ENCODE measurements at places on chromosomes 2 and 18.

GRCh38 chr2:69776886-69777785, 35.2 kb downstream of the ANXA4 start:
- DNase-seq, result no peak

GRCh38 chr18:22641958-22642357, 224.2 kb upstream of the CTAGE1 start:
- DNase-seq, result no peak

- DNase-seq, result no peak
Measured at GRCh38 chr2:49933711-49934110, 779.4 kb upstream of the FSHR start.

GRCh38 chr2:205361272-205361671, 321.0 kb upstream of the NRP2 start:
- DNase-seq, result no peak

- peak; percentile 66 for DNase-seq
Measured at GRCh38 chr2:54274781-54275242, 18.8 kb upstream of the TSPYL6 start.

- DNase-seq, result no peak
Measured at GRCh38 chr2:149020432-149020851, 18.1 kb upstream of the LYPD6B start.

DNA sequence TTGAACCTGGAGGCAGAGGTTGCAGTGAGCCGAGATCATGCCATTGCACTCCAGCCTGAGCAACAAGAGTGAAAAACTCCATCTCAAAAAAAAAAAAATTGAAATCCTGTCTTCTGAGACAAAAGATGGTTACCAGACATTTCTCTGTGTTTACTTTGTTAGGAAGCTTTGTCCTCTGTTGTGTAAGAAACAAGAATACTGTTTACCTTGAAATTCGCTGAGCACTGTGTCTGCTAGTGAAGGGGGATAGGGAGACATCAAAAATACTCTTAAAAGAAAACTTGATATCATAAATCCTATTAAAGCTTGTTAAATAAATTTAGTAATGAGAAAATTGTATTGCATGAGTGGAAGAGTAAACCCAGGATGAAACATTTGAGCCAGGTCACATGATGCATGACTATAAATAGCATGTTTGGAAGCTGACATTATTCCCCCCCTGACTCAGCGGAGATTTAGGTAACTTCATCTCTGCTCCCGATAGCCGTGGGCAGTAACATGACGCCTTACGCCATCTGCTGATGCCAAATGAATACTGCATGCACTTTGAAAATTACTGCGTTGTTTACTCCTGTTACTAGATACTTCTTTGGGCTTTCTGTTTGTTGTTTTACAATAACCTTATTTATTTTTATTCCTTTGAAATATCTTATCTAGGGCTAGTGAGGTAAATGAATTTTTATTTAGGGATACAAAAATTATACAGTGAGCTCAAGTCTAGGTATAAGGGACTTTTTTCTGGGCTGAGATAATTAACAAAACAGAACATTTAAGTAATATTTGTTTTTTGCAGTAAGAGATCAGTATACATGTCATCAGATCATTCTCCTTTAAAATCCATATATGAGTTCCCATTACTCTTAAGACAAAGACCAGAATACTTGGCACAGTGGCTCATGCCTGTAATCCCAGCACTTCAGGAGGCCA, 134.9 kb downstream of the MAP3K20 start:
- DNase-seq, result peak; percentile 93

DNA sequence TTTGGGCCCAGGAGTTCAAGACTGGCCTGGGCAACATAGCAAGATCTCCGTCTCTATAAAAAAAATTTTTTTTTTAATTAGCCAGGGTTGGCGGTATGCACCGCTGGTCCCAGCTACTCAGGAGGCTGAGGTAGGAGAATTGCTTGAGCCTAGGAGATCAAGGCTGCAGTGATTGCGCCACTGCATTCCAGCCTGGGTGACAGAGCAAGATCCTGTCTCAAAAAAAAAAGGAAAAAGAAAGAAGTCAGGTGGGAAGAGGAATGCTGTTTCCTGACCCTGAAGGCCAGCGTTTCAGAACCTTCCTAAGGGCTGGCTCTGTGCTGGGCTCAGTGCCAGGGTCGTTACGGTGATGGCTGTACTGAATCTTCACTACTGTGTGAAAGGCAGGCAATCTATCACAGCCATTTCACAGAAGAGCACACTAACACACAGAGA, 35.0 kb upstream of the AGAP1 start:
- peak; percentile 40 for DNase-seq

DNA sequence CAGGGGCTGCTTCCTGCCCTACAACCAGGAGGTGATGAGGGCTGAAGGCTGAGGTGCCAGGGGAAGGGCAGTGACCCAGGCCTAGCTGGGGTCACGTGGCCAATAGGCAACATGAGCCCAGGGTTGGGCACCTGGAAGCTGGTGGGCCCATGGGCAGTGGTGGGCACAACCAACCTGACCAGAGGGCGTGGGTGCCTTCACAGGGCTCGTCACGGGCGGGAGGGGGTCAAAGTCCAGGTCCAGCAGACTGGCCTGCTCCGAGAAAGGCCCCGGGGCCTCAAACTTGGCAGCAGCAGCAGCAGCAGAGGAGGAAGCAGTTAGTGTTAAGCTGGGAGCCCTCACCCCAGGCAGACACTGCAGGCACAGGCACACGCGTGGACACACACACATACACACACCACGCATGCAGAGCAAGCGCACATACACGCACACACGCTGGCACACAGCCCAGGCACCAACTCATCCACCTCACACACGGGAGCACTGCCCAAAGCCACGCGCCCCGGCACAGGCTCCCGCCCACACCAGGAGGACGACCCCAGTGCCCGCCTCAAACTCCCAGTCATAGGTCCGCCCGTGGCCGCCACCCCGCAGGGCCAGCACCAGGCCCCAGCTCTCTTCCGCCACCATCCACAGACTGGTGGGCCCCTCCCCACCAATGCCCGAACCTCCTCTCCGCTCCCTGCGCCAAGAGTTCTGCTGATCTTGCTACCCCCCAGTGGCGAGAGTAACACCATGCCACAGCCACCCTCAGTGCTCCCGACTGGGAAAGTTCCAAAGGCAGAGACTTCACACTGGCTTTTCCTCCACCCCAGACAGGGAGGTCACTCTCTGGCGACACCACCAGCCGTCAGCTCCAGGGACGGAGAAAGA, 53.0 kb downstream of the BIN1 start:
- DNase-seq, result no peak

DNA sequence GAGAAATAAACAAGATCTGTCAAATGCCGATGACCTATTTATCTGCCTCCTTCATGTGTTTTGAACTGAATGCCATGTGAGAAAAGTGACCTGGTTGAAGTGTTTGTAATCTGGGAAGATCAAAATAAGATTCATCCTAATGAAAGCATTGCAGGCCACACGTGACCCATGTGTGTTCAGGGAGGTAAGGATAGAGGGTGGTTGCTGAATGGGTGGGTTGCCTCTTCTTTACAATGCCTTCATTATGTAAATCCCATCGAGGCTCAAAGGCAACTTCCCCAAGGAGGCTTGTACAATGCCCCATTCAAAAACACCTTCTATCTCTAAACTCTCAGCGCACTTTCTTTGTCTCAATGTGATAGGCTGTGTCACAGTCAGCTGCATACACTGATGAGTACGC, 273.1 kb downstream of the LRATD1 start:
- no peak for DNase-seq

DNA sequence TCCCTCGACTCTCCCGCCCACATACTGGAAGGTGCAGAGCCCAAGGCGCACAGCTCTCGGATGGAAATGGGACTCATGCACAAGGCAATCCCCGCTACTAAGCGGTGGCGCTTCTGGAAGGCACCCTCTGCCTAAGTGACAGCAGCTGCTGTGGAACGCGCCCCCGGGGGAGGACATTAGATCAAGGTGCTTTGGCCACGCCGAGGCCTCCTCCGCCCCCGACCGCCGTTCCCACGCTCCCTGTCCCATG, 202 bp downstream of the MCEE start:
- DNase-seq, result peak; percentile 69

DNA sequence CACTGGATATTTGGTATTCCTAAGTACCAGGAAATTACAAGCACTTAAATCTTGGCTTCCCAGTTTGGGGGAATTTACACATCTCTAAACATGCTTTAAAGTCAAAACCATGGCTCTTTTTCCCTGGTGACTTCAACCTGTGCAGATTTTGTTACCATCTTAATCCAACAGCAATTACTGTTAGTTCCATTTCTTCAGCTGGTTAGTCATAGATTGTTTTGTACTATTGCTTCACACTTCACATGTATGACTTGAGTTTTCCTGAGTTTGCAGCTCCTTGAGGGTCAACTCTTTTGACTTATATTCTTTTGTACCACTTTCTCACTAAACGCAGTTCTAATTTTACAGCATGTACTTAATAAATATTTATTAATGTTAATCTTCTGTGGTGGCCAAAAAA, 203.4 kb upstream of the RND3 start:
- no peak for DNase-seq

GRCh38 chr2:120007851-120008250, 5.0 kb upstream of the EPB41L5 start:
- no peak for DNase-seq

DNA sequence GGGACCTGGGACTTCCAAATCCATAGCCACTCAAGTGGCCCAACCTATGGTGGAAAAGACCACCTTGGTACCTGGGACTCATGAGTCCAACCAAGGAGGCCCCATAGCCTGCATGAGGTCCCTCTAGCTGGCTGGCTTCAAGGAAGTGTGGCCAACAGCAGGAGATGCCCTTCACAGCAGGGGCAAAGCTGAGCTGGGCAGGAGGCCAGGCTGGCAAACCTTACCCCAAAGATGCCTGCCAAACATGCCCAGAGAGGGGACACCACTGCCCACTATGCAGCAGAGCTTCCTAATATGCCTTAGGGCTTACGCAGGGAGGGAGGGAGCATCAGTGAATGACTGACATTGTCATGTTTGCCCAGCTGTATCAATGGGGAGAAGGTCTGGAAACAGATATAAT, 188.0 kb upstream of the GLI2 start:
- no peak for DNase-seq

Measured in GM03348 (cell line).